ENCODE measurements at places on chromosomes 3 and 15.

DNA sequence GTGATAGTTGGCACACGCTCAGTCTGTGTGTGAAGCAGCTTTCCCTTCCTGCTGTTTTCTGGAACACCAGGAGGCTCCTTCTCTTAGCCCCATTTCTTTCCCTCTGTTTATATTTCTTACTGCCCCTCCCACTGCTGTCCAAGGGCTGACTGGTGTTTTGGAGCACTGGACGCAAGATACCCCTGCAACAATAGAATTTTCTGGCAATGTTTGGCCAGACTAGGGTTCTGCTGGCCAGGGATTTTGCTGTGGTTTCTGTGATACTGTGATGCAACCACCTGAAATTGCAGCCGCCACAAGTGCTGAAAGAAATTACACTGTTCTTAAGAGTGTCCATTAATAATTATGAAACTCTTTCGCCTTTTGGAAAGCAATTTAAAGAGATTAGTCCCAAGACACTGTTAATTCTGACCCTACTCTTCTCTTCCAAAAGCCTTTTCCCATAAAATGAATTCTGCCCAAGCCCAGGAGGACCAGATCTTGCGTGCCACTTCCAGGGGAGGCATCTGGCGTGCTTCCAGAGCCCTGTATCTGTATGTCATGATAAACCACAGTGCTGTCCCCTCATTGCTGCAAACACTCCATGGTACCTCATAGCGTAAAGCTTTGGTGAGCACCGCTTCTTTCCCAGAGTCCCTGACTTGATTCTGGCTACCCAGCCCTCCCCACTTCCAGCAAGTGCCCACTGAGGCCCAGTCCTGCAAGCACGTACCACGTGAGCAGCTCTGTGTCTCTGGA lies 159.4 kb upstream of the CHRM5 start:
- no peak for DNase-seq

- no peak for DNase-seq
Measured at GRCh38 chr3:73315706-73316105, 254.2 kb downstream of the EBLN2 start.

GRCh38 chr3:58180940-58181587 lies 29.7 kb downstream of the DNASE1L3 start:
- DNase-seq: no peak

DNA sequence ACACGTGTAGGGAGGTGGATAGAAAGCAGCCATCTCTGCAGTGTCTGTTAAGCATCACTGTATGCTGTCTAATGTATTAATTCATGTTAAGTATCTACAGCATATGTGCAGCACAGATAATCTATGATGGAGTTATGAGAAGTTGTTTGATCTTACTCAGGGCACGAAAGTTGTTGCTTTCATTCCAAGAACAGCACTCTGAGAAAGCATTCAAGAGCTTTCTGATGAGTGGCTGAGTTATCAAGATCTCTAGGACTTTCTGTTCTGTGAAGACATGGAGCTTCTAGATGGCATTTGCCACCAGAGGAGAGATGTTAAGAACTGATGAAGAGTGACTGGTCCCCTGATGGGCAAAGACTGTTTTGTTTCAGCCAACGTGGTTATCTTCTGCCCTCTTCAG lies 22.6 kb upstream of the TPRG1 start:
- DNase-seq: no peak

- DNase-seq: no peak
Measured at GRCh38 chr15:100125401-100126191, 216.2 kb downstream of the ADAMTS17 start.

GRCh38 chr15:34987609-34988026 lies 469 bp downstream of the ZNF770 start:
- no peak for DNase-seq

GRCh38 chr3:132995971-132996370 lies 42.2 kb upstream of the TMEM108 start:
- DNase-seq: no peak

- DNase-seq: no peak
Measured at GRCh38 chr15:101221902-101222301, 29.9 kb downstream of the CHSY1 start.

- DNase-seq: no peak
Measured at GRCh38 chr15:68658641-68659358, 80.0 kb downstream of the CORO2B start.

DNA sequence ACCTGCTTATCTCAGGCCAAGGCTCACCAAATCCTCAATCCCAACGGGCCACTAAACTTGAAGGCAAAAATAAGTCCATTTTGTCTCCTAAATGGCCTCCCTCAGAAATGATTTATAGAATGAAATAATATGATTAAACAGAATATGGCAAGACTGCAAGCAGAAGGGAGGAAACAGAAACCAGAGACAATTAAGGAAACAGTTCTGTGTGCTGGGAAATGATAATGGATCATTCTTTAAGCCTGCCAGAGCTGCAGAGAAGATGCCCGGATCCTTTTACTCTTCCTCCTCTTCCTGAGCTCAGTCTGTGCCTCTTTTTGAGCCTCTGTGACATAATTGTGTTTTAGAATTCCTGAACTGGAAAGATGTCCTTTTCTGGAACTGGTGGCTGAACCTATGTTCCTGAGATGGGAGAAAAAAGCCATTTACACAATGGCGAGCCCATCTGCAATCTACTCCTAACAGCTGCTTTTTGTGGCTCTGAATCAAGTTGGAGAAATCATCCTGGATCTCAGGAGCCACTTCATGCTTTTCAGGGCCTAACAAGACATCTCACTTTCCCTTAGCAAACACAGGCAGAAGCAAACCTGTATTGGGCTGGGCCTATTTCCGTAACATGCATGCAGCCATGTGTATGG lies 2.8 kb upstream of the ABHD2 start:
- DNase-seq: no peak

- DNase-seq: no peak
Measured at GRCh38 chr3:129735638-129736037, 129.2 kb upstream of the PLXND1 start.

DNA sequence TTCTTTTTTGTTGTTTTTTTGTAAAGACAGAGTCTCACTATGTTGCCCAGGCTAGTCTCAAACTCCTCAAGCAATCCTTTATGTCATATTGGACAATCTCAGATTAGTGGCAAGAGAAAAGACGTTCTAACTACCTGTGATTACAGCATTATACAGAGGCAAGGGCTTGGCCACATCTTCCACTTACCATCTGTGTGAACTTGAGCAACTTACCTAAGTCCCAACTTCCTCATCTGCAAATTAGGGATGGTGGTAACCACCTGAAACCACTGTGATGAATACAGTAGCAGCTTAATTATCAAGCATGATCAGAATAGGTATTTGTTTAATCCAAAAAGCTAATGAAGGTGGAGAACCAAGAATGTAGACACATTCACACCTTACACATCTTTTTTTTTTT lies 16.1 kb downstream of the LRRC2 start:
- DNase-seq: no peak

Data from activated naive CD4-positive, alpha-beta T cell (primary cell).